A549 treated with Hydrocortisone at 1 μM for 4 hours (cell line): ENCODE measurements at places on chromosomes 5 and 9. TPM values are rescaled to one million over a fixed set of nuclear protein-coding genes. Genes with fewer than 3 reads are reported as not detected.

Gene PLAC8L1
- 0.20 to 0.40 TPM (median 0.22 TPM) in 5 replicates for total RNA-seq

Gene WNT8A
- total RNA-seq, result not detected in 5 replicates

Gene SPARC
- total RNA-seq, result 13.0 to 20.8 TPM (median 19.7 TPM) in 5 replicates

Gene LURAP1L
- 23.4 to 31.9 TPM (median 28.3 TPM) in 5 replicates for total RNA-seq

Gene ARID3C
- total RNA-seq, result 0.21 to 0.25 TPM (median 0.22 TPM) in 5 replicates
